Stimulated activated CD8-positive, alpha-beta memory T cell treated with anti-CD3 and anti-CD28 coated beads, Interleukin-4, amount 100 ng/mL, for 1 hour (primary cell): ENCODE measurements at places on chromosomes 3 and 15.

- DNase-seq, result no peak
Observed at GRCh38 chr3:46277476-46277875, 35.2 kb downstream of the CCR3 start.

- DNase-seq, result no peak
Observed at GRCh38 chr15:96270581-96271172, 59.8 kb upstream of the NR2F2 start.

- no peak for DNase-seq
Observed at GRCh38 chr15:77568973-77569728, 63.6 kb downstream of the LINGO1 start.

DNA sequence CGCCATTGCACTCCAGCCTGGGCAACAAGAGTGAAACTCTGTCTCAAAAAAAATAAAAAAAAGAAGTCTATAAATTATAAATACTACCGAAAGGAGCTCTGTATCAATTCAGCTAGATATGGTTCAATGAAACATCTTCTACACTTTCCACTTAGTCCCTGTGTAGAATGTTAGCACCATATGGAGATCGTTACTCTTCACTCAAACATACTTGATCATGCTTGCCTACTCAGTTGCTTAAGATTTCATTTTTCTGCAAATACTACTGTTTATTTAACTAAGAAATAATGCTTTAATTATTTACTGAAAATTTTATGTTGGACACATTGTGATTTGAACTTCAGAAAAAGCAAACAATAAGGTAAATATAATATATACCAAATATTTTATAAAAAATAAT lies 17.1 kb upstream of the NANOGP8 start:
- DNase-seq, result no peak

DNA sequence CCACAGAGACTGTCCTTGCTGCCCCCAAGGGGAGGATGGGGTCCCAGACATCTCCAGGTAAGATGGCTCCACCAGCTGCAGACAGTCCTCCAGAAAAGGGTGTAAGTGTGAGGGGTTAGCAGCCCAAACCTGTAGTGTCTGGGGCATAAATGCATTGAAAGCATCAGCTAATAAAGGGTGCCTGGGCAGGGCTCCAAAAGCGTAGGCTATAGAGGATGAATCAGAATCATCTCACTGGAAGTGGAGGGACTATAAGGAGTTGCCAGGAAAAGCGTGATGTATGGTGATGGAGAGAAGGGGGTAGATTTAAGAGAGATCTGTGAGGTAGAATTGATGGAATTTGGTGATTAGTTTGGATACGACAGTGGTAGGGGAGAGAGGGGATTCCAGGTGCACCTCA lies 79.9 kb upstream of the ONECUT1 start:
- DNase-seq, result no peak

DNA sequence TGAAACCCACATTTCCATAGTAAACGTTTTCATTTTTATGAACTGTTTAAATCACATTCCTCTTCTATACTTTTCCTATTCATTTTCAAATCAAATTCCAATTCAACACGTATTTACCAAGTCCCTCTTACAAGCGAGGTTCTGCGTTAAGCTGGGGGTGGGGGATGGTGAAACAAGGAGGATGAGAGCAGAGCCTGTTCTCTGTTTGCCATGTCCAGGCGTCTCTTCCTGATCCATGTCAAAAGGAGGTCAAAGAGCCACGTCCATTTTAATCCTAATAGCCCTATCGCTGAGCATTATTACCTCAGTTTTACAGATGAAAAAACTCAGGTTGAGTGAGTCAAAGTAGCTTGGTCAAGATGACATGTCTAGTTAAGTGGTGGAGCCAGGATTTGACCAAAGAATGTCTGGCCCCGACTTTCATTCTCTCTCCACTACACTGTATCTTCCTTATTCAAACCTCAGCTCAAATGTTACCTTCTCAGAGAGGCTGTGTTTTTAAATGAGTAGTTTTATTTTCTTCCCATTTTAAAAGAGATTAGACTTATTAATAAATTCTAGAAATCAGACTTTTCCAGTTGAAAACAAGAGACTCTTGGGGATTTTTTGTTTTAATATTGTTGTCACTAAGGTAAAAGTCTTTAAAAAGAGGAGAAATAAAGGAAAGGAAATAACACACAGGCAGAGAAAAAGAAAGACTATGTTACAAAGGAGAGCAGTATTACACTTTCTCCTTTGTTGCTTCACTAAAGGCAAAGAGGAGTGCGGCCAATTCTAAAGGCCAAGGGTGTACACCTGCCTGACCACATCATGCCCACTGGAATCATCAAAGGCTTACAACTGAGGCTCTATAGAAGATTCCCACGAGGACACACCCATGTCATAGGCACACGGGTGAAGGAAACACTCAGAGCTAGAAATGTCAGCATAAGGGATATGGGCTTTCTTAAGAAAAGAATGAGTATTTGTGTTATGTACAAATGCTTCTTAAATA lies 42.4 kb downstream of the MYO5A start:
- DNase-seq, result no peak

GRCh38 chr3:31422237-31422636 lies 110.5 kb upstream of the STT3B start:
- no peak for DNase-seq

DNA sequence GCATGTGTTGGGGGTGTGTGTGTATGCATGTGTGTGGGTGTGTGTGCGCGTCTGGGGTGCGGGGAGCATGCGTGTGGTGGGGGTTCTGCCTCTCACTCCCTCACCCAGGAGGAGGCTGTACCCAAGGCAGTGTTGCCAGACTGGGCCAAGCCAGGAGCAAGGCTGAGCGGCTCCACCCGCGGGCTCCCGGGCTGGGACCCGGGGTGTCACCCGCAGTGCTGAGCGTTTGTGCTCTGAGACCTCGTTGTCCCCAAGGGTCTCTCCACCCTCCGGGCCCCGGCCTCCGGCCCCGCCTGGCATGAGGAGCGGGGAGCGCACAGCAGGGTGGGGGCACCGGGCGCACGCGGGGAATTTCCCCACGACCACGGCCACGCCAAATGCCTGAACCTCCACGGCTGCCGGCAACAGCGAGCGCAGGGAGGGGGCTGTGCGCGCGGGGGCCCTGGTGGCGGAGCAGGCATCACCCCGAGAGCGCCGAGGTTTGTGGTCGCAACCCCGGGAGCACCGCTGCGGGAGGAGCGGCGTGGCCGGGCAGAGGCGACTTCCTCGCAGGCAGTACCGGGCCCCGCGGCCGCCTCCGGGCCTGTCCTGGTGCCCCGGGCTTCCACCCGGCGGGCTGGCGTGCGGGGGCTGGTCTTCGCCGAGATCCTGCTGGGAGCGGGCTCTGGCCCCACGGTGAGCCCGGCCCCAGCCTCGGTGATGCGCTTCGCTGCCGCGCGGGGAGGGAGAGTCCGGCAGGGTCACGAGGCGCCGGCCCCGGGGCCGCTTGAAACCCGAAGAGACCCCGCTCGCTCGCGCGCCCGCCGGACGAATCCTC lies 7.4 kb upstream of the OCA2 start:
- DNase-seq, result no peak

DNA sequence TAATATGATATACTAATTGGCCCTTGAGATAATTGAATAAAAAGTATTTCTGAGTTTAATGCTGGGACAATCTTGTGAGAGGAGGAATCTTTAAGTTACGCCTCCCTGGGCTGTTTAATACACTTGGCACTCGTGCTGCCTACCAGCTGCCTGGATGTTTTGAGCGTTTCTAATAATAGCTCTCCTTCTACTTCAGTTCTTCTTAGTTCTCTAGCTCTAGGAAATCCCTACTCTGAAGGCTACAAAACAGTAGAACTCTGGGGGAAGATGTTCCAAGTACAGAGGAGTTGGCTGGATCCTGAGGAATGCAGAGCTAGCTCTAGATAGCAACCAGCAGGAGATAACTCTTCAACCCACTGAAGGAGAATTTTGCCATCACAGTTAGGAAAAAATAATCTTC lies 3.5 kb downstream of the NAALADL2 start:
- no peak for DNase-seq

DNA sequence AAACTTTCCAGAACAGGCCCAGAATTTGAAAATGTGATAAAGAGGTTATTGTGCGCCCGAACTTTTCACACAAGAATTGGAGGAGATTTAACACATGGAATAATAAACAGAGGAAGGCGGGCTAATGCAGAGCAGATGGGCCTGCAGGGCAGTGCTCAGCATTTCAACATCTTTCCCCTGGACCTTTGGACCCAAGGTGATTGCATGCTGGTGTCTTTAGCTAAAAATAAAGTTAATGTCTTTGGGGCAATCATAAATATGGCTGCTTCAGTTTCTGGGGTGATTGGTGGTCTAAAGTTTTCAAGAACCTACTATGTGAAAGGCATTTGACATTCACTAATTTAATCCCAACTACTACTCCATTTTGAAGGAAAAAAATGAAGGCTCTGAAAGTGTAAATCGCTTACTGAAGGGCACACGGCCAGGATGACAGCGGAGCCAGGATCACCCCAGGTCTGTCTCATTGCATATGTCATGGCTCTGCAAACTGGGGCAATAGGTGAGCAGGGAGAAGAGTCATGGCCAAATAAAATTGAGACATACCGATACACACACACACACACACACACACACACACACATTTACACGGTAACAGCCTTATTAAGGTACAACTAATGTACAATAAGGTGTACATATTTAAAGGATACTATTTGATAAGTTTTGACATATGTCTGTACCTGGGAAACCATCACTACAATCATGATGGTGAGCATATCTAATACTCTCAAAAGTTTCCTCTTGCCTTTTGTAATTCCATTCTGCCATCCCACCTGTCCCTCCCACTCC lies 243.1 kb upstream of the LRRFIP2 start:
- no peak for DNase-seq

DNA sequence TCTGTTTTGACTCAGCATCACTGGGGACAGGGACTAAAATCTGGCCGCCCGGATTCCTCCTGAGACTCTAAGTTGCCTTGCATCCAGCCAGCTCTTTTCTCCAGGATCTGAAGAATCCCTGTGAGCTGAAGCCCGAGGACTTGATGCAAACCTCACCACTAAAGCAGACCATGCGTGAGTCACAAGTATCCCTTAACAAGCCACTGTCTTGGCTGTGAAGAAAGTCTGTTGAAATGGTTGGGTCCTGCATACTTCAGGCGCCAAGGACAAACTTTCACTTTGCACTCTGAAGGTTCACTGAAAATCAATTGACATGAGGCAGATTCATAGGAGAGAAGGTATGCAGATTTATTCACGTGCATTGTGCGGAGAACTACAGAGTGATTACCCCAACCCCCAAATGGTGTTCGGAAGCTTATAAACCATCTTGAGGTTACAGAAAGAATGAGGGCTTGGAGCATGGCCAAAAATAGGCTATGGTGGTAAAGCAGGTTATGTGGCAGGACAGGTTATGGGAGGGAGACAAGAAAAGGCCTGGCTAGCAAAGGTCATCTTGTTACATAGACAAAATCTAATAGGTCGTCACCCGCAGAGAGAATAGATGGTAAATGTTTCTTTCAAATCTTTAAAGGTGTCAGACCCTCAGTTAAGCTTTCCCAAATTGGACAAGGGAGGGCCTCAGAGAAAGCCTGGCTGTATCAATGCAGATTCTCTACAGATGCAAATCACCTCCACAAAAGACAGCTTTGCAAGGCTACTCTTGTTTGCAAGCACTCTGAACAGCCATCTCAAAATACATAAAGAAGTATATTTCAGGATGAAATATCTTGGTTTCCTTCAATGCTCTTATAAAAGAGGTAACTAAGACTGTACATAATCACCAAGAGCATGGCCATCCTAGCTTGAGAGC lies 126.3 kb upstream of the PLAAT1 start:
- DNase-seq, result no peak

DNA sequence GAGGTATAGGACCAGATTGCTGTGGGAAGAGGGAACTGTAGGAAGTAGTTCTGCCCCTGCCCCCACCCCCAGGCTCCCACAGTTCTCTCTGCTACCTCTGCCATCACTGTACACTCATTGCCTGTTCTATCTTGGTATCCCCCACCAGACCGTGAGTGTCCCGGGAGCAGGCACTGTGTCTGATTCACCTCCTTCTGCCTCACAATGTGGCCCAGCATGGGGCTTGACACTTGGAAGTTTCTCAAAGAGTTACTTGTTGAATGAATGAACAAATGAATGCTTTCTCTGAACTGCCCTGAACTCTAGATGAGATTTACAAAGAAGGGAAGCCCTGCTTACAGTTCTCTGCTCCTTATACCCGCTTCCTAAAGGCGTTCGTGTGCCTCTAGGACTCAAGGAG lies 27.1 kb upstream of the PIK3CB start:
- no peak for DNase-seq

- no peak for DNase-seq
Observed at GRCh38 chr15:43489191-43489590, 3.8 kb downstream of the TP53BP1 start.

DNA sequence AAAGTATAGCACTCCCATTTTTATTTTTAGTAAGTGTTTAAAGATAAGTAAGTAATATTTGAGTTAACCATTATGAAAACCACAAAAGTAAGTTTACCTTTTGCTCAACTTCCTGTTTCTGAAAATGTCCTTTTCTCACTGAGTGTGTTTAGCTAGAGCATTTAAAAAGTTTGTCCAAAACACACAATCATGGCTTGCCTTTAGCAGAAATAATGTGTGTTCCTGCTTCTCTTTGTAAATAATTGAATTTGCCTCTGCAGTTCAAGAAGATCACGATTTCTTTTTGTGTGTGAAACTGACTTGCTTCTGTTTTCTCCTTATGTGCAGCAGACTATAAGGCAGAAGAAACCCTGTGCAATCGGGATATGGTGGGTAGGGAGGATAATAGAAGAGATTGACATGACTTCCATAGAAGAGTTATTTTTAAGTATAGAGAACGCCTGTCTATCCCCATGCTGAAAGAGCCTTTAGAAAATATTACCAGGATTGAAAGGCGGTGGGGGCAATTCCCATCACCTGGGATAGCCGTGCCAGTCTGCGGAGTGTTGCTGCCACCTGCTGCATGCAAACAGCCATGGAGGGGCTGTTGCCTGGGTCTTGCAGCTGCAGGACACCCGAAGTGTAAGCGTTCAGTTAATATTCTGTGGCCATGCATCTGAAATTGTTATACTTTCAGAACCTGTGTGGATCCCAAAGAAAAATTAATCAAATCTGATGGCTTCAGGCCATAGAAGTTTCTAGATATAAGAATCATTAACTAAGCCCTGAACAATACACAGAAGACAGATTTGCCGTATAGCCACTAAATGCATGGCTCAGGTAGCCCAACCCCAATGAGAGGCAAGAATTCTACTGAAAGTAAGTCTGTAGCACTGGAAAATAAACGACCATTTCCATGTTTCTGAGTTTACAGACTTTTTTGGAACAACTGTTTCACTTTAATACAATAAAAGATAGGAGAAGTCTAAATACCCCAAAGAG lies 2.4 kb upstream of the CD96 start:
- no peak for DNase-seq

DNA sequence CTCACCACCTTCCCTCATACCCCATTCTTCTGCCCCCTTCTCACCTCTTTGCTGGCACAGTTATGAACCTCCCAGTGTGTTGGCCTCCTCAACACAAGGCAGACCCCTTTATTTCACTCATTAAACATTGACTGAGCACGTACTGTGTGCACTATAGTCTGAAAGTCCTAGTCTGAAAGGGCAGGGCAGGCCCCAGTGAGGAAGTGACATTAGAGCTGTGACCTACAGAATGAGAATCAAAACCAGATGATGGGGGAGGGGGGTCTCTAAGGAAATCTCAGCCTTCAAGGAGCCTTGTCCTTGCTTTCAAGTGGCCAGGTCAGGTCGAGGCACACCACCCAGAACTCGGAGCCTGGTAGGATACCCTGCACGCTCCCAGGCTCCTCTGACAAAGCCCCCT lies 3.5 kb downstream of the SLC28A1 start:
- no peak for DNase-seq
